Left renal cortex interstitium (tissue), 4 donors: ENCODE measurements at places on chromosomes 3 and 15.

- DNase-seq = no peak
These were observed 63.5 kb downstream of the CTDSPL start for GRCh38 chr3:37925157-37925556.

GRCh38 chr3:72776-73175 lies 123.8 kb upstream of the CHL1 start:
- DNase-seq = no peak

DNA sequence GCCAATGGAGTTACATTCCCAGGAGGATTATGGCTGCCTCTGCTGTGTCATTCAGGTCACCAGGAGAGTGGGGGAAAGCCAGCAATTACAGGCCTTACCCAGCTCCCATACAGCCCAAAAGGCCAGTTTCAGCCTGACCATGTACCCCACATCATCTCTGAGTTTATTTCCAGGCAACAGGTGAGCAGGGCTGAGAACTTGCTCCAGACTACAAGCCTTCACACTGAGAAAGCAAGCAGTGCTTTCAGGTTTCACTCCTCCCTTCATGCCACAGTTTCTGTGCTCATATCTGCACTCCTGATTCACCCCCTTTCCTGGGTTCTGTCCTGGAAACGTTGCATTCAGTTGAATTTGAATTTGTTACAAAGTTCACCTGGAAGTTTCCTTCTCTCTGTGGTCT lies 68.1 kb upstream of the ABI3BP start:
- DNase-seq = no peak

DNA sequence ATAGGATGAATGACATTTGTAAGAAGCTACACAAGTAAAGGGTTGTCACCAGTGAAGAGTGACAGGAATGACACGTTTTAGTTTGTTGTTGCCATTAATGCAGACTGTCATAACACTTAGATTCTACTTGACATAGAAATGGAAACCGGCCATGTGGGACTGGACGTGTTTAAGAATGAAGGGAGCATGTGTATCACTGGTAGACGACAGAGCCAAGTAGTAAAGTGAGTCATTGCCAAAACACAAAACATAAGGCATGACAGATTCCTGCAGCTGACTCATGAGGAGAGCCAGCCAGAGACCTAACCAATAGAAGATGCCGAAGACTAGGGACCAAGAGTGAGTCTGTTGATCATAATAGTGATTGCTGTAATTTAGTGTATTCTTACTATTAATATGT lies 106.2 kb upstream of the PLAAT1 start:
- DNase-seq = no peak

DNA sequence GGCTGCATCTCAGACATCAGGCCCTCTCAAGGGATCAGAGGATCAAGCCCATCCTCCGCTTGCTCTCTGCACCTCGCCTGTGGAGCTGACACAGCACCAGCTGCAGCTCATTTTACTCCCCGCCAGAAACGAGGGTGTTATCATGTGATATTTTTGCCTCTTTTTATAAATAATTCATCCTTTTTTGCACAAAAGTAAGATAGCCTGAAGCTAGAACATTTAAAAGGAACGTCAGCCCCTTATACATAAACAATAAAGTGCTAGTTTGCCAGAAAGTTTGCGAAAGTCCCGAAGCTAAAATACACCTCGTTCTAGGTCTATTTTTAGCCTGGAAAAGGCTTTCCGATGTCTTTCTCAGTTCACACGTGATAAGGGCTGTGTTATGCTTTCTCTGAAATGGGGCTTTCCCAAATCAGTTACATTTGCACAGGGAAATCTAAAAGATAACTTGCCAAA lies 9.6 kb upstream of the FAM174B start:
- DNase-seq = no peak

GRCh38 chr15:82810890-82811426 lies 1.5 kb downstream of the WHAMM start:
- no peak for DNase-seq

- peak; percentile 40 for DNase-seq
These were observed 1.2 kb downstream of the UBP1 start for GRCh38 chr3:33438881-33439545.

DNA sequence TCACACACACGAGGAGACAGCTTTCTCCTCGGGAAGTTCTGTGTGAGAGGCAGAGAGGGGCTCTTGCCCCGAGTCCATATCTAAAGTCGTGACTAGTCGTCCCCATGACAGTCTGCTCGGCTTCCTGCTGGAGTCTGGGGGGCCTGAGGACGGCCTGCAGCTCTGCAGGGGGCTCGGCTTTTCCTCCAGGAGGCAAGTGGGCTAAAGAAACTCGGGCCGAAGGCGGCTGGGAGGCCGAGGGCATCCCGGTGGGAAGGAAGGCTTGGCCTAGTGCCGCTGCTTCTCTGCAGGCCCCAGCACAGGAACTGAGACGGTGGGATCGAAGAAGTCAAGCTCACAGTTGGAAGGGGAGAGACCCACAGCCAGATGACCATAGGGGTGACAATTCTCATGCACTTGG lies 25.4 kb upstream of the PIGZ start:
- no peak for DNase-seq

- DNase-seq = no peak
These were observed 1.1 kb upstream of the PYGO1 start for GRCh38 chr15:55589287-55589686.

DNA sequence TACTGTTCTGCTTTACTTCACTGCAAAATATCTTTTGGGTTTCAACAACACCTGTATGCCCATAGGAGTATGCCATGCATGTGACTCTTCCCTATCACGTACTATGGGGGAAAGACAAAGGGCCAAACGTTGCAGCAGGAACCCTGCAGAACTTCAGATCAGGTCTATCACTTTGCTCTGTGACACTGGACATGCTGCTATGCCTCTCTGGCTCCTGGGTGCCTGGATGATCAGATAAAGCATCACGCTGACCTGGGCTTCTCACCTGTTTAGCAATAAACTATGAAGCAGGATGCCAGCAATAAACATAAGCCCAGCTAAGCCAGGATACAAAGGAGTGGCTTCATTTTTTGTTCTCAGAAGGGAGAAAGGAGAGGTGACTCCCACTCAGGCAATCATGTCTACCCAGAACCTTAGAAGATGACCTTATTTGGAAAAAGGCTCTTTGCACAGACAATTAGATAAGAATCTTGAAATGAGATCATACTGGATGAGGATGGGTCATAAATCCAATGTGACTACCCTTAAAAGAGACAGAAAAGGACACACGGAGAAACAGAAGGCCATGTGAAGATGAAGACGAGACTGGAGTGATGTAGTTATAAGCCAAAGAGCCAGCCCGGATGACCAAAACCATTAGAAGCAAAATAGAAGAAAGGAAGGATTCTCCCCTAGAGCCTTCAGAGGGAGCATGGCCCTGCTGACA lies 19.3 kb downstream of the POMGNT2 start:
- no peak for DNase-seq

DNA sequence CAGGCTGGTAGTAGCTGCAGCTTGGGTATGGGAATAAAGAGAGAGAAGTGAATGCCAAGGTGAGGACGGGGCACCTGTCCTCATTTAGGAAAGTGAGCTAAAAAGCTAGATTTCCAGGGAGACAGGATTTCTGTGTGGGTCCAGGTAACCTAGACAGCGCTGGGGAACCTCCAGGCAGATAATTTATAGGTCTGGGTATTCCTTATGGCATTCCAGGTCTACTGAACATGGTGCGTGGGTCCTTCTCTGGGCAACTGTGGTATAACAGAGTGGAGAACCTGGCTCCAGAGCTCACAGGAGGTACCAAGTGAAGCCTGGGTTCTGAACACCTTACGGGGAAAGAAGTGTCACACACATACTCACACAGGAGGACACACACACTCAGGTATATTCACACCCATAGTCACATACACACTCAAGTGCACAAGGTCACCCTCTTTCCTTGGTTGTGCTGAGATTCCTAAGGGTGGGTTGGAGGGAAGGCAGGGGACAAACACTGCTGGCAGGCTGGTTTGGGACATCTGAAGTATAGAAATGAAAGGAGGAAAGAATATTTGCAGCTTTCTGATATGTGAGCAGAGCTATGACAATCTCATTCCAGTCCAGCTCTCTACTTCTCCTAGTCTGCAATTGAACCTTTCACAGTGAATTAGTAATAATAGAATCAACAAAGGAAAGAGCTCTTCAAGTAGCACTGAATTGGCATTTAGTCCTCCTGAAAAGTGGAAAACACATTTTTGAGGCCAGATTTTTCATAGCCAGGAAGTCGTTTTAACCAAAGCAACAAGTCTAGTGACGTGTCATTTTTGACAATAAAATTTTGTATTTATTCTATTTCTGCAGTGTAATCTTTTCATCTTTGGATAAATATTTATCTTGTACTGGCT lies 37.4 kb upstream of the ITGA11 start:
- DNase-seq = no peak

- DNase-seq = no peak
These were observed 96.3 kb upstream of the BCL6 start for GRCh38 chr3:187841560-187841959.

GRCh38 chr3:136042608-136043221 lies 77.2 kb downstream of the PPP2R3A start:
- DNase-seq = peak; percentile 38

DNA sequence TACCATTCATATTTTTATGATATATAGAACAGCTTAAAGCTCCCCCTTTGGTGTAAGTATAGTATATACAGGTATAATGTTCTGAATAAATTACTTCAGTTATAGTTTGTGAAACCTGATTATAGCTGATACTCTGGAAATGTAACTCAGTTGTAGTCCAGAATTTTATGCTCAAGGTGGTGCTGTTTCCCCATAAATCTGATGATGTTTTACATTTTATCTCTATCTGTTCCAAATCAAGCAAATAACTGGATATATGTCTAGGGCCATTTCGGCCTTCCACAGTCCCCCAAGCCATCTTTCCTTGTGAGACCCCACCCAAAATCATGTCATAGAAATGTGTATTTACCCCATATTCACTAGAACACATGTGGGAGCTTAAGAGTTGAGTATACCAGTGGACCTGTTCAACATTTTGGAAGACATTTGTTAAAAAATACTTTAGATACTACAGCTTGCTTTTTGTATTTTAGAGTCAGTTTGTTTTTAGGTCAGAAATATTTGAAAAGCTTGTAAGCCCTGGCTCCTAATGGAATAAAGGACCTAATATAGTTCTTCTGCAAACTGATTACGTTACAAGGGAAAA lies 107.1 kb downstream of the ATG7 start:
- no peak for DNase-seq

GRCh38 chr3:60912142-60912541 lies 339.1 kb downstream of the FHIT start:
- no peak for DNase-seq

DNA sequence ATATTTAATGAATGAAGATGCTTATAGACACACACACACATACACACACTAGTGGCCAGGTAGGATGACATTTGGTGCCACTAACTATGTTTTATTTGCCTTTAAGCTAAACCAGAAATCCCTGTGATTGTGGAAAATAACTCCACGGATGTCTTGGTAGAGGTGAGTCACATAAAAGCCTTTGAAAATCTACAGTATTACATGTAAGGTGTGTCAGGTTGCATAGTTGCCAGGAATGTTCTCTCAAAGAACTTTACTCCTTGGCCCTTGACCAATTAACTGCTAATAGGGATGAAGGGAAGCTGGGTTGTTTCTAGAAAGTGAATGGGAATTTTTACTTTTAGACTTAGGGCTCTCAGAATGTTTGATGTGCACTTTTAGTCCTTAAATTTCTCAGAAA lies 9.9 kb downstream of the ZBED2 start:
- no peak for DNase-seq

DNA sequence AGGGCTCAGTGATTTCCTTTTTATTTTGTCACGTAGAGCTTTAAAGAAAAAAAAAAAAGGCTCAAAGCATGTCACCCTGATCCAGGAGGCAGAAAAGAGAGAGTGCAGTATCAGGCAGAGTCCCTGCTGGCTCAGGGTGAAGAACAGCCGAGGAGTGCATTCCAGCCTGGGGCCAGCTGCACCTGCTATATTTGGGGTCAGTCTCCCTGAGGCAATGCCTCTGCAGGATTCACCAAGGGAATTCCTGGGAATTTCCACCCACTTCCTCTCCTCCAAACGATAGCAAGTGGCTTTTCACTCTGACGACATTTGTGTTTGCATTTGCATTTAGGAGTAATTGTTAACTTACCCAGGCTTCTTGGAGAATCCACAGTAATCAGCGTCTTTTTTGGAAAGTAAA lies 202.9 kb upstream of the CTNNB1 start:
- no peak for DNase-seq

GRCh38 chr15:101107625-101108460 lies 144.0 kb downstream of the CHSY1 start:
- no peak for DNase-seq

GRCh38 chr15:37136666-37137065 lies 36.3 kb upstream of the MEIS2 start:
- DNase-seq = no peak

DNA sequence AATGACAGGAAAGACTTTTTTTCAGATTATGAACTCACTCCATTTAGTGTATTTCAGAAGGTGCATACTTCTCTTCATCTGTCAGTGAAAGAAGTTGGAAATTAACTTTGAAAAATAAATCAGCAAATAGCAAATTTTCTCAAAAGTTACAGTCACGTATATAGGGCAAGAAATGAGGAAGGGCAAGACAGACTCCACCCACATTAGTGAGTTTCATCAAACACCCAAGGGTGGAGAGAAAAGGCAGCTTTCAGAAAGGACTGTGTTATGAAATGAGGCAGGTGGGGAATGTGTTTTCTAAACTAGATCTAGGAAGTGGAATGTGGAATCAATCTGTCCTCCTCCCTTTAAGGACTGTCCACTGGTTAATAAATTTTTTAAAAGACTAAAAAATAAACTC lies 2.9 kb downstream of the SLC22A13 start:
- DNase-seq = no peak

GRCh38 chr3:73094951-73095350 lies 33.5 kb downstream of the EBLN2 start:
- DNase-seq = no peak

DNA sequence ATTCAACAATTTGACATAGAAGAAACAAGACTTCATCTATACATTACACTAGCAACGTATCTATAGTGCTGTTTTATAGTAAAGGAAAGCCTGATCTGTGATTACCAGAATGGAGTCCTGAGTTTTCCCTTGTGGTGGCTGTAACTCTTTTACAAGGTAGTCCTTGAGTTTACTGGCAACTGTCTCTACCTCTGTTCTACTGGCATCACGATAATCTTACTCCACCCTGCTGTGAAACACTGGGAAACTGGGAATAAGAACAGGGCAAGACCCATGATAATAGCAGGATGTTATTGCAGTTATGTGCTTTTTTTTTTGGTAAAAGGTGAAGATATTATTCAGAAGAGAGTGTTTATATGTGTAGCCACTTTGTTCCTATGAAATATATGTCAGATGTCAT lies 12.4 kb upstream of the HHLA2 start:
- DNase-seq = no peak

- DNase-seq = no peak
These were observed 493.9 kb upstream of the ZNF385D start for GRCh38 chr3:22244761-22245521.

DNA sequence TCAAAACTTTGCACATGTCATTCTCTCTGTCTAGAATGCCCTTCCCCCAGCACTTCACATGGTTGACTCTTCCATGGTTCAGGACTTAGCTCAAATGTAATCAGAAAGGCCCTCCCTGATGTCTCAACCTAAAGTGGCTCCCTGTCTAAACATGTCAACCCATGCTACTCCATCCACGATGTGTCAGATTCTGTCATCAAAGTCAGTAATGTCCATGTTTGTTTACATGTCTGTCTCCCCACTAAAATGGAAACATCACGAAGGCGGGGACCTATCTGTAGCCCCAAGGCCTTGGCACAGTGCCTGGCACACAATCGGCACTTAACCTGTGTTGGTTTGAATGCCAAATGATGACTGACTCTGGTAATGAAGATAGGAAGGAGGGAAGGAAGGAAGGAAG lies 20.8 kb upstream of the SNTN start:
- DNase-seq = no peak
